Lower leg skin (tissue), 4 donors: ENCODE measurements at places on chromosomes 2 and 18. TPM values are rescaled to one million over a fixed set of nuclear protein-coding genes. Genes with fewer than 3 reads are reported as not detected.

CCDC178 gene
- 0.39 TPM for total RNA-seq

TEKT4 gene
- not detected for total RNA-seq

TRABD2A gene
- 2.1 TPM for total RNA-seq

FAM110C gene
- total RNA-seq, result 31.3 TPM

TUBA3D gene
- not detected for total RNA-seq

DNA sequence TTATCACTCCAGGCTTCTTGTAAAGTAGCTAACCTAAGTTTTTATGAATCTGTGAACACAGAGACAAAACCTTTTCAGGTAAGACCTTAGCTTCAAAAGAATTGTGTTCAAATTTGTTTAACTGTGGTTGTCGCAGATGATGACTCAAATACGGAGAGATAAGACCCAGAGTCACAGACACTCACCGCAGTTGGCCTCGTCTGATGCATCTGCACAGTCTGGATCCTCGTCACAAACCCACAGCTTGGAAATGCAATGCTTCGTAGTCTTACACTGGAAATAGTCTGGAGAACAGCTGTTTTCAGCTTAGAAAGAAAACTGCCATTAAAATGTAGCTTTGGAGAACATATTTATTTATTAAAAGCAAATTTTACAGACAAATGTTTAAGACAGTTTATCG, 1662.1 kb upstream of the NXPH2 start:
- no peak for DNase-seq

DNA sequence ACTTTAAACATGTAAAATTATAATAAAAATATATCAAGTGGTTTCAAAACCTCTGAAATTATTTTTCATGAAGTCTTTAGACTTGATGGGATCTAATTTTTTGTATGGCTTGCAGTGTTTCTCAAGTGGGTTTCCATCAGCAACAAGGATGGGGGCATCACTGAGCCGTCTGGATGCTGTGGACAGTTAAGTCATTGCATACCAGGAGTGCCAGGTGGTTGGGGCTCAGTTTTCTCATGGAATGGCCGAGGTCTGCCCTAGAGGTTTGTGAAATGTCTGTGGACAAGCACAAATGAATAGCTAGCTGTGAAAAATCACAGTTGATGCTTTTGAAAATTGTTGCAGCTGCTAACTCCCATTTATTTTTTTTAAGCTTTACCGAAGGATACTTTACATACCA, 1.7 kb downstream of the PRELID3A start:
- DNase-seq, result no peak

GRCh38 chr18:76354348-76354747, 140.7 kb downstream of the ZNF516 start:
- DNase-seq, result no peak

- no peak for DNase-seq
Observed at GRCh38 chr2:231347081-231347480, 48.4 kb upstream of the B3GNT7 start.
